Inflammatory macrophage treated with lipopolysaccharide for 4 hours (primary cell): ENCODE measurements at places on chromosomes 4 and X.

DNA sequence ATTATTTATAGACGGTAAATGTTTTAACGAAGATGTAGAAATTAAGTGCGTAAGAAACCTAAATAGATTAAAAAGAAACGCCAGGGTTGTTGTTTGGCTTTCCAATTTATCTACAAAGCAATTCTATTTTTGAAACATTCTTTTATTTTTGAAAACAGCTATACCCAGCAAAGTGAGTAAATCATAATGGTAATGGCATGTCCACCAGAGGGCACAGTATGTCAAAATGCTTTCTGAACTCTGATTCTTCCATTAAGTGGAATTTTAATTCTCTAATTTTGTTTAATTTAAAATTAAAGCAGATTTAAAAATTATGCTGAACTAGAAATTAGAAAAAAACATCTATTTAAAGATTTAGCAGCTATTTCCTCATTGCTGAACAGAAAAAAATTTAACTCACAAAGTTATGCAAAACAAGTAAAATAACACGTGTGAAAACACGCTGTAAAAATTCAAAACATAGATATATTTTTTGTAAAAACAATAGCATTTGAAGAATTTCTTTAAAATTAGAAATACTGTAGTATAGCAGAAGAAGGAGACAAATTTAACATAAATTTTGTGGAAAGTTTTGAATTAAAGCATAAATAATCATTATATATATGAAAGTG is 26.5 kb downstream of the RASSF6 start:
- peak; percentile 24 for DNase-seq

- DNase-seq: no peak
Measured at GRCh38 chr4:18404642-18405041, 383.1 kb upstream of the LCORL start.

GRCh38 chr4:159607809-159608208 is 504.9 kb downstream of the RAPGEF2 start:
- DNase-seq: no peak

DNA sequence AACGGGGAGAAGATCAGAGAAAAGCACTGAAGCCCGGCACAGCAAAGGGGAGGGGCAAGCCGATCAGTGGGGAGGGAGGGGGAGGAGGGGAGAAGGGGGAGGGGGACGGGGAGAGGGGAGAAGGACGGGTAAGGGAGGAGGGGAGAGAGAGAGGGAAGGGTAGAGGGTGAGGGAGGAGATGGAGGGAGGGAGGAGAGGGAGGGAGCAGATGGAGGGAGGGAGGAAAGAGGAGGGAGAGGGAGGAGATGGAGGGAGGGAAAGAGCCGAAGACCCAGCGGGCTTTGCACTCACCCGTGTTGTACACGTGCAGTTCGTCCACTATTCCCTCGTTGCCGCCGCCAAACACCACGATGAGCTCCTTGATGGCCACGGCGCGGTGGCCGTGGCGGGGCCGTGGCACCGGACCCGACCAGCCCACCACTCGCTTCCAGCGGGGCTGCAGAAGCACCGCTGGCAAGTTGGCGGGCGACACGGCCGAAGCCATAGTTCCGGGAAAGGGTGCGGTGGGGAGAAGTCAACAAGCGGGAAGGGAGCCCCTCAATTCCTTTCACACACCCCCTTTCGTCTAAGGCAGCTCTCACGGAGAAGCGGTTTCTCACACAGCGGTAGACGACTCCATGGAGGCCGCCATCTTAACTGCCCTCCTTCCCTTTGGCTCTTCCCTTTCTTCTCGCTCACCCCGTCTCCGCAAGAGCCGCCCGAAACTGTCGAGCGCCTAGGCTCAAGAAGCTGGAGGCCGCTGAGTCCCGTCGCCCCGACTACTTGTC is 1.1 kb downstream of the HCFC1 start:
- no peak for DNase-seq

- no peak for DNase-seq
Measured at GRCh38 chr4:151960449-151961230, 199.8 kb upstream of the GATB start.

- DNase-seq: no peak
Measured at GRCh38 chr4:121554382-121554781, 142.4 kb downstream of the ANXA5 start.

DNA sequence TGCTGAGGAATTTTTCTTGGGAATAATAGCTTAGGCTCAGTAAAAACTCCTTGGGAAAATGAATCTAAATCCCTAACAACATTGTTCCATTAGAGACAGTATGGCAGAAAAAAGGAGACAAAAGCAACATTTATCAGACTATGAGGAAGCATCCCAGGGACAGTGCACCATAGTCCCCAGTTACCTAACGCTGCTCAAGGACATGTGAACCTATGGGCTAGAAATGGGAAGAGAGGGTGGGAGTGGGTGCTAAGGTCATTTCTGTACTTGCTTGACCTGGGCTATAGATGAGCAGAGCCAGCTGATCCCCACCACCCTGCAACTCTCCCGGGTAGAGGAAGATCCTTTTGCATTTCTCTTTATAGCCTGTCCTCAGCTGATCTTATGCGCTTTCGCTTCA is 98.2 kb upstream of the CBR4 start:
- DNase-seq: no peak

GRCh38 chr4:88247148-88247547 is 37.2 kb downstream of the PPM1K start:
- no peak for DNase-seq
